ENCODE measurements at places on chromosomes 3 and 15.

DNA sequence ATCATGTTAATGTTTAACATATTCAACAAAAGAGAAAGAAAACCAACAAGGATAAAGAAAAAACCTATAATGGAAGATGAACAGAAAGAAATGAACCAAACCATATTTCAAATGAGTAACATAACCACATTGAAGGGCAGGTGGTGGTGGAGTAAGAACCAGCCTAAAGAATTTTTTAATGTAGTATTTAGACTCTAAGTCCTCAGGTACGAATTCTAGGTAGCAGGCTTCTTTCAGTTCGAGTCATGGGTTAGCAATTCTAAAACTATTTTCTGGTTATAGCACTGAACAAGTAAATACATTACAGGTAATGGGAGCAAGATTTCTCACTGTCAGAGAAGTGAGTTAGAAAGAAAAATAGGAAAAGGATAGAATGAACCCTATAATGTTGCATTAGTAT, 24.4 kb downstream of the DCBLD2 start:
- no peak for DNase-seq

DNA sequence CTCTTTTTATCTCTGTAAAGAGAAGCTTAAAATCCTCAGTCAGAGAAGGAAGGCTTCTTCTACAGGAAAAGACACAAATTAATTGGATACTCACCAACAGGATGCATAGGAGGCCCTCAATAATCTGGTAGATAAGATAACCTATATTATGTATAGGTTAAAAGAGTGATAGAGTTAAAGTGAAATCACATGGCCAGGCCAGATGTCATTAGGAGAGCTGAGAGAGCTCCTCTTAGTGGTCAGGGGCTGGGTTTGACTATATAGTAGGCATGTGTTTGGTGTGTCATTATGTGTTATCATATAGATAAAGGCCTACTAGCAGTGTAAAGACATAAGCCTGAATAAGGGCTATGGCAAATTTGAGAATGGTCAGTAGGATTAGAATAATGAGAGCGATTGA, 479.3 kb downstream of the EPHA3 start:
- DNase-seq: no peak

DNA sequence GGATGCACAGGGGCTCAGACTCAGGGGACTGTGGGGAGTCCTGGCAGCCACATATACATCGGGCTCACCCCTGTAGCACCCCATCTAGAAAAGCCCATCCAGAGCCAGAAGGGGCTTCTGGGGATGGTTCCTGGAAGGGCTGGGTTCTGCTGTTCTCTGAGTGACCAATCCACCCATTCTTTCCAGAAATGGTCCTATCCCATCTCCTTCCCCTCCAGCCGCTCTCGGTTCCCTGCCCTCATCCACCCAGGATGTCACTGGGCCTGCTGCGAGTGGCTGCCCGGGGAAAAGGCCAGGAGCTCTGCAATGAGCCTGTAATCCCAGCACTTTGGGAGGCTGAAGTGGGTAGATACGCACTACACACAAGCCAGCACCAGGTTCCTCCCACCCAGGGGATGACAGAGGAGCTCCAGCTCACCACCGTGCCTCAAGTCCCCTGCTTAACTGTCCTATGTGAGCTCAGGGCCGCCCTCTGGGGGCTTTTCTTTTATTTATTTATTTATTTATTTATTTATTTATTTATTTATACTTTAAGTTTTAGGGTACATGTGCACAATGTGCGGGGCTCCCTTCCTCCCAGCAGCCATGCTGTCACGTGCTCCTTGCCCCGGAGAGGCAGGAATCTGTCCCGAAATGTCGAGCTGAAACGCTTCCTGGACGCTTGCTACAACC, 13.6 kb upstream of the CSK start:
- DNase-seq: no peak

DNA sequence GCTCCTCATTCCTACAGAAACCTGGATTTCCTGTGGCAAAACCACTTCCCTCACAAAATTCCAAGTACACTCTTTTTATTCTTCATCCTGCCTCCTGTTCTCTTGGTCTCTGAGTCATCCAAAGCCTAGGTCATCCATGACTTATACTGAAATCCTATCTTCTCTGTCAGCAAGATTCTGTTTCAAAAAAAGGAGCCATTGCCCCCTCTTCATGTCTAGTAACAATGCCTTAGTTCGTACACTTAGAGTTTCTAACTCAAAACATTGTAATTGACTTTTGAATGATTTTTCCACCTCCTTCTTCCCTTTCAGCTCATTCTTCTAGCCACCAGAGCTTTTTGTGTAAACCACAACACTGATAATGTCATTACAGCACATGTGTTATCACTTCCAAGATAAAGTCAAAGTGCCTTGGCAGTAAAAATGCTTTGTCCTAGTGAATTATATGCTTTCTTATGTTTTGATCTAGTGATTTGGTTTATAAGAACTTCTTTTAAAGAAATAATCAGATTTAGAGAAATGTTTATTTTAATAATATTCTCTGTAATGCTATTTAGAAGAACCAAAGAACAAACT, 256.5 kb upstream of the NECTIN3 start:
- DNase-seq: peak; percentile 81

GRCh38 chr3:141094790-141095545, 43.8 kb downstream of the SPSB4 start:
- DNase-seq: peak; percentile 72

GRCh38 chr15:67107014-67107812, 41.8 kb downstream of the SMAD3 start:
- peak; percentile 98 for DNase-seq

- DNase-seq: no peak
Observed at GRCh38 chr3:43035801-43036365, 56.8 kb downstream of the GASK1A start.

DNA sequence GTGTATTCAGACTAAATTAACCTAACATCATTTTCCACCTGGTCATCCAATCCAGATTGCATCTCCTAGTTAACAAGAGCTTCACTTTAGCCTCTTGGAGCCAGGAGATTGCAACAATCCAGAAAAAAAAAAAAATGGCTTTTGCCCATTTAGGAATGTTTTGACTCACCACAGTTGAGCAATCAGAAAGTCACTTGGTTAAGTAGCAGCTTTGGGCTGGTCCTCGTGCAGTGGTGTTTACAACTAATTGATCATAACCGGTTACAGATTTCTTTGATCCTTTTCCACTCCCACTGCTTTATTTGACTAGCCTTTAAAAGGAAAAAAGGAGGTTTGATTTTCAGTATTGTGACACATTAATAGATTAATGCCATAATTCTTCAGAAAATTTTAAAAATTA, 688.8 kb upstream of the CCDC54 start:
- DNase-seq: peak; percentile 91

- no peak for DNase-seq
Observed at GRCh38 chr3:42827023-42827422, 17.8 kb downstream of the ACKR2 start.

DNA sequence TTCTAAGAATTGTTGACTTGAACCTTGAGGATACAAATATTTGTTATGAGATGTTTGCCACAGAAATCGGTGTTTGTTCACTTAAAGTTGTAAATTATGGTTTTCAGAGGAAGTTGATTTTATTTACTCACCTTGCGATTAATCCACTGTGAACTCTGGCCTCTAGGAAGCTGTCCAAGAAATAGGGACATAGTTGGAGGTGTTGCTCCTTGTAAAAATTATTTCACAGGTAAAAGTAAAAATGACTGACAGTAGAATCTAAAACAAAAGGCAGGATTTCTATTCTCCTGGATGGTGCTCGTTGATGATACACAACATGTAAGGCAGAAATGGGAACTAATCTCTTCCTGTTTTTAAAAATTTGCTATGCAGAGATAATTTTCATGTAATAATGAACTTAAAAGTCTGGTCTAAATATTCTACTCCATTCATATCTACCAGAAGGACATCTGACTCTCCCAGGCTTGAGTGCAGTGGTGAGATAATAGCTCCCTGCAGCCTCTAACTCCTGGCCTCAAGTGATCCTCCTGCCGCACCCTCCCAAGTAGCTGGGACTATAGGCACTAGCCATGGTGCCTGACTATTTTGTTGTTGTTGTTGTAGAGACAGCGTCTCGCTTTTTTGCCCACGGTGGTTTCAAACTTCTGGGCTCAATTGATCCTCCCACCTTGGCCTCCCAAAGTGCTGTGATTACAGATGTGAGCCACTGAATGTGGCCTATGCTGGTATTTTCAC, 17.1 kb upstream of the LZTFL1 start:
- DNase-seq: no peak

DNA sequence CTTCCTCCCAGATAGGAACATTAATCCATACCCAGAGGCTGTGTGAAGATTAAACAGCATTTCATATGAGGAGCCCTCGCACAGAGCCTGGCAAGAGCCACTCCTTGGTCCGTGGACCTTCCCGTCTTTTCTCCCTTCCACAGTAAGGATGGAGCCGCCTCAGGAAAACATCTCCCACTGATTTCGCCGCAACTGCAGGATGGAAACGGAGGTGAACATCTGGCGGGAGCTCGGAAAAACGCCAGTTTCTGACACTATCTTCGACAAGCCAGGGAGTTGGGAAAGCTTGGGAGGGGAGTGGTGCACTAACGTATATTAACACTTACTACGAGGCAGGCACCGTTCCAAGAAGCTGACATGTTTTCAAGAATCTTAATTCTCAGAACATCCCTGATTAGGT, 157.9 kb downstream of the XXYLT1 start:
- DNase-seq: peak; percentile 16

DNA sequence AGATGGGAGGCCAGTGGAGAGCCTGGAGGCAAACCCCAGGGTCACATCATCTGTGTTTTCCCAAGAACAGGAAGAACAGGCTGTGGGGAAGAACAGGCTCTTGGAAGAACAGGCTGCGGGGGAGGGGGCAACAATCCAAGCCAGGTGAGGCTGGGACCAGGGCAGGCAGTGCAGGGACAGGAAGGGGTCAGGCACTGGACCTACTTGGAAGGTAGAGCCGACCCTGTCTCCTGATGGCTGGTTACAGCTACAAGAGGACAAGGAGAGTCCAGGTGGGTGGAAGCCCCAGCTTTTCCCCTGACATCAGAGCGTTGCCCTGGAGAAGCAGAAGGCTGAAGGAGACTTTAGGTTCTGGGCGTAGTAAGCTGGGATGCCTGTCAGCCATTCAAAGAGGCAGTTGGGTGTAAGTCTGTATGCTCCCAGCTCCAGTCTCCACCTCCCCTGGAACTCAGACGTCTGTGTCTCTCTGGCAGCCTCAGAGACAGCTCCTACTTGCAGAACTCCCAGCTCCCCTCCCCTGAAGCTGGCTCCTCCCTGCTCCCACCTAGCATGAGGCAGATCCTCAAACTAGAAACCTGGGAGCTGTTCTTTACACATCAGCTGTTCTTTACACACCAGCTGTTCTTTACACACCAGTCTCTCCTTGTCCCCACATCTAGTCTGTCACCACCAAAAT, 130.9 kb downstream of the DNAJB8 start:
- no peak for DNase-seq

- no peak for DNase-seq
Observed at GRCh38 chr15:63605816-63606215, 8.6 kb downstream of the FBXL22 start.

DNA sequence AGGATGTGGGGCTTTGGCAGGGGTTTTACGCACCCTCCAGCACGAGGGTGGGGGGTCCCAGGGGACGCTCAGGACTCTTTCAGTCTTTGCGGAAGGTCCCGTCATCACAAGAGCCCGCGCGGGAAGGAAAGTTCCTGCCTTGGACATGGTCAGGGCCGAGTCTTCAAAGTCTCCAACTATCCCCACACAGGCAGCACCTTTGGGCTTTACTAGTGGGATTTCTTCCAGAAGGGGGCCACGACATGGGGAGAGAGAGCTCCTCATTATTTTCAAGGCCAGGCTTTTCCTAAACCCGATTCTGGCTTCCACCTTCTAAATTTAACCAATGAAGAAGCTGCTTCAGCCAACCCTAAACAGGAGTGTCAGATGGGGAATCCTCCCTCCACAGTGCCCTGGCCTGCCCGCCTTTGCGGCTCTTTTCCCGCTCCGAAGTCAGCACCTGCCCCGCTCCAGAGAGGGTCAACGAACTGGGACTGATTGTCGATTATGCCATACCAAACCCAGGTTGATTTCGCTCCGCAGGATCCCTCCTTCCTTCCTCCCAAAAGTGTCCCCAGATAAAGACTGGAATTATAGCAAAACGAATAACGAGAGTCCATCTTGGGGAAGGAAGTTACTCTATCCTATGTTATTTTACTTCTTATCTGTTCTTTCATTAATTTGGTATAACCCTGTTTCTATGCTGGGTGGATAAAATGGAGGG, 11.0 kb downstream of the SHOX2 start:
- no peak for DNase-seq

- DNase-seq: no peak
Observed at GRCh38 chr15:73442421-73442820, 543 bp upstream of the REC114 start.

DNA sequence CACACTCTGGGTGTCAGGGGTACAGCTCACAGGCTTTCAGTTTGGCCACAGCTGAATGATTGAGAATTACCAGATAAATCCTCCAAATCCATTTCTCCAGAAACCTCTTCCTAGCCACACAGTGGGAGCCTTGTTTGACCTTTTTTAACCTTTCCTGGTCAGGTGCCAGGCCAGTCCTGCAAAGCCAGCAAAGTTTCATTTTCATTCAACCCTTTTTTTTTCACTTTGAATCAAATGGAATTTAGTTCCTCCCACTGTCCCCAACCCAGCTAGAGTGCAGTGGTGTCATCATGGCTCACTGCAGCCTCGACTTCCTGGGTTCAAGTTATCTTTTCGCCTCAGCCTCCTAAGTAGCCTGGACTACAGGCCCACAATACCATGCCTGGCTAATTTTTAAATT, 67.8 kb downstream of the NSUN3 start:
- peak; percentile 5 for DNase-seq

- no peak for DNase-seq
Observed at GRCh38 chr3:46693038-46693891, at the start of gene ALS2CL. Gene ALS2CL (minus strand): TSS chr3:46693679. CDS start chr3:46689440, 4,239 bp downstream.

DNA sequence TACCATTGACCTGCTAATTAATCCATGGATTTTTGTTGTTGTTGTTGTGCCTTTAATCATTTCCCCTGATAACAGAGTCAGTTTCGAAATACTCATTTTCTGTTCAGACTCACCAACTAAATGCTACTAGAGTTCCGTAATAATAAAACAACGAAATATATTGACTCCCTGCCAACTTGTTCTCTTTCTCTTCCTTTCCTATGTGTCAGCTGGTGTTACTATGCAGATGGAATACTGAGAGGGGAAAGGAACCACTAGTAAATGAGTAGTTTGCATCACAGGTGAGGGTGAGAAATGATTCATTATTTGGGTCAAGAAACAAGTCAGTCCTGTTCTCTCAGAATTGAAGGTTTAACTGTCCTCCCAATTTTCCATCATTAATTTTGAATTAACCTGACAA, 1027.3 kb downstream of the TUSC7 start:
- DNase-seq: peak; percentile 68

GRCh38 chr3:101827211-101828174, 21.8 kb upstream of the NFKBIZ start:
- peak; percentile 88 for DNase-seq

- DNase-seq: no peak
Observed at GRCh38 chr3:66177026-66177425, 43.8 kb upstream of the SLC25A26 start.

DNA sequence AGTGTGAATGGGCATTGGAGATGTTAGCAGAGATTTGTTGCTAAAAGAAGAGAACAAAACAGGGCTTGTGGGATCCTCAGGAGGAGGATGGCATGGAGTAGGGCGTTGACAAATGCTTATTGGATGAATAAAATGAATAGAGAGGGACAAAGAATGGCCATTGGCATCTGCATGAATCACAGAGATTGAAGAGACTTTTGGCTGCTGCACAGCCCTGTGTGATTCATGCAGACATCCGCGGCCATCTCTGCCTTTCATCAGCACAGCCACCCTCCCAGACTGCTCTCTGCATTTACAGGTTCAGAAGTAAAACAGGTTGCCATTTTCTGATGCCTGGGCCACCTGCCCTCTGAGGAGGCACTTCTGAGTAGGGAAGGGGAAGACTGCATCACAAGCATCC, 397.9 kb downstream of the EPHB1 start:
- no peak for DNase-seq

GRCh38 chr3:129313415-129313664, 34.7 kb downstream of the HMCES start:
- DNase-seq: peak; percentile 22
